Ascending aorta (tissue), 2 donors: ENCODE measurements at places on chromosomes 1 and 21. TPM values are rescaled to one million over a fixed set of nuclear protein-coding genes. Genes with fewer than 3 reads are reported as not detected.

CLCA2 gene
- total RNA-seq, result not detected

TMEM52 gene
- not detected for total RNA-seq

CATSPERE gene
- total RNA-seq, result not detected

RHD gene
- total RNA-seq, result not detected

LCE6A gene
- not detected for total RNA-seq

PWP2 gene
- total RNA-seq, result 2.7 TPM

LCE1B gene
- total RNA-seq, result not detected

LCE2C gene
- total RNA-seq, result not detected

S100A4 gene
- total RNA-seq, result 690 TPM

PGLYRP3 gene
- not detected for total RNA-seq

TMPRSS3 gene
- total RNA-seq, result not detected

CATSPER4 gene
- not detected for total RNA-seq

DNA sequence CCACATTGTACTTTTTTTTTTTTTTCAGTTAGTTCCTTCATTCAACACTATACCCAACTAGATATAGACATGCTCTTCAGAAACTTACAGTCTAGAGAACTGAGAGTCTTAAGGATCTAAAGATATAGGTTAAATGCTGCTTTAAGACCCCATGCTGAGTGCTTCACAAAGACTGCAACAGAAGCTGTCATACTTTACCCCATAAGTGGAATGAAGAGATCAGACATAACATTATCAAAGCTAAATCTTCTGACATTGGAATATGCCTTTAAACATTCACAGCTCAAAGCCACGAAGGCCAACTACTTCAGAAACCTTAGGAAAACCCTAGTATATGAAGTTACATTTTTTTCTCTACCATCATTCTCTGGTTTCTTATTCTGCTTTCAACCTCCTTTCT, 666.4 kb downstream of the KCNT2 start:
- H3K27me3 ChIP-seq, result no peaks in the 10 kb centered on the region
- H3K27ac ChIP-seq, result no peak overlapping the region
- DNase-seq, result no peak
- no peaks in the 10 kb centered on the region for H3K4me1 ChIP-seq
- no peaks in the 10 kb centered on the region for H3K36me3 ChIP-seq

DNA sequence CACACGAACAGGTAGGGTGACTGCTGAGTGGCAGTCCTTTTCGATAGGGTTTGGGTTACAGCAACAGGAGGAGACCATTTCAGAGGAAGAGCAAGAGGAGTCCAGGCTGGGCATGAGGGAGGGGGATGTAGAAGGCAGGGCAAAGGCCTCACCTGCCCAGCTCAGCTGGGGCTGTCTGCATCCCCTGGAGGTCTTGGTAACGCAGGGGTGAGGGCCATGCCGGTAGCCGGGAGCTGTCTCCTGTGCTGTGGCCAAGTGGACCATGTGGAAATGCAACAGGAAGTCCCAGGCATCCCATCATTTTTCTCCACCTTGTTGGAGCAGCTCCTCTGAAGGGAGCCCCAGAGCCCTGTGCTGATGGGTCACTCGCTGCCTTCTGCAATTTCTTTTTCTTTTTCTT, 105.4 kb upstream of the C1orf174 start:
- H3K36me3 ChIP-seq, result no peaks in the 10 kb centered on the region
- no peaks in the 10 kb centered on the region for H3K27me3 ChIP-seq
- no peak overlapping the region for H3K27ac ChIP-seq
- no peak for DNase-seq

DNA sequence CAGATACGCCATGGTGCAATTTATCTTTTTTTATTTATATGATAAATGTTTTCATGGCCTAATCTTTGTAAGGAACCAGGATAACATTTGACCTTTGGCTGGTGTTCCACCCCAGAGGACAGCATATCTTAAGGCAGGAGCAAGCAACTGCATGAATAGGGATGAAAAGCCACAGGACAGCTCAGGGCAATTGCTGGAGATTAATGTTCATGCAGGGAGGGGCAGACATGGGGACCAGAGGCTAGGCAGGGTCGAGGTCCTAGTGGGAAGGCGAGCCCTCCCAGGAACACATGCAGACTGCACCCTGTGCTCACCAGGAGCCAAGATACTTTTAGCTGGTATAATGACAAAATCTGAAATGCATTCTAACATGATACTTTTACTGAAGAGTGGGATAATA, 74.4 kb upstream of the HAO2 start:
- H3K36me3 ChIP-seq, result no peaks in the 10 kb centered on the region
- no peak overlapping the region for H3K27ac ChIP-seq
- no peak overlapping the region for H3K4me3 ChIP-seq
- no peaks in the 10 kb centered on the region for H3K4me1 ChIP-seq
- no peak for DNase-seq
- H3K27me3 ChIP-seq, result no peaks in the 10 kb centered on the region

- no peaks in the 10 kb centered on the region for H3K36me3 ChIP-seq
- no peaks in the 10 kb centered on the region for H3K4me1 ChIP-seq
- DNase-seq, result no peak
- H3K4me3 ChIP-seq, result no peak overlapping the region
Measured at GRCh38 chr1:154407198-154408091, 2.3 kb downstream of the IL6R start.

DNA sequence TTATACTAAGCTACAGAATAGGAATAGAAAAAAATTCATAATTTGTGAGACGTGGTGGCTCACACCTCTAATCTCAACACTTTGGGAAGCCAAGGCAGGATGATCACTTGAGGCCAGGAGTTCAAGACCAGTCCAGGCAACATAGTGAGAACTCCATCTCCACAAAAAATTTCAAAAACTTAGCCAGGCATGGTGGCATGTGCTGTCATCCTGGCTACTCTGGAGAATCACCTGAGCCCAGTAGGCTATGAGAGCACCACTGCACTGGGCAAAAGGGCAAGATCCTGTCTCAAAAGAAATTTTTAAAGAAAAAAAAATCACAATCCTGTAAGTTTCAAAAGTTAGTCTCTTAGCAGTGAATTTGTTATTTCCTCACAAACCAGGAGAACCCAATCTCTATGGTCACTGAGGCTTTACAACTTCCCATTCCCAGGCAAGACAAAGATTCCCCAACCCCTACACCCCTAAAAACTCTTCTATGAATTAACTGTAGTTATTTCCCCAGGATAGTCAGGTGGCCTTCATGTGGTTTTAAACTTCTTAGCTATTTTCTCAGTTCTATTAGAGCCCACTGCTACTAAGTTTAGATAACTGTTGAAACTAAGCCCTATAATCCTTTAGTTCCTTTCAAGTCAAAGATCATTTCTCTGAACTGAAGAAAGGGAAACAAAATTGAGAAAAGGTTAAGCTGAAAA, 74.5 kb downstream of the FOXJ3 start:
- H3K4me1 ChIP-seq, result peaks cover 16% of the 10 kb centered on the region
- no peaks in the 10 kb centered on the region for H3K27me3 ChIP-seq
- no peak for DNase-seq
- H3K27ac ChIP-seq, result no peak overlapping the region

DNA sequence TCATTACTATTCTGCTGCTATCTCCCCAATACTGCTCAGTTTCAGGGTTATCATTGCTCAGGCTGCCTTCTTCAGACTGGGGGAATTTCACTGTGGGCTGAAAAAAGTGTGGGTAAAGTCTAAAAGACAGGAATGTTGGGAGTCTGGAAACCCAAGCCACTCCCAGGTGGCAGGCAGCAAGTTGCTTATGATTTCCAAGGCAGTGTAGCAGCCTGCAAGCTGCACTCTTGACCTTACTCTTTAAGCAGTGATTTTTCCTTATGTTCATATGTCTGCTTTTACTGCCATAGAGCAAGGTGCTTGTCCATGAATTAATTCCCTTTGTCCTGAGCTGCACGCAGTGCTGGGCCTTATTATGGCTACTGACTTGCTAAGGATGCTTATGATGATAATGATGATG, 53.1 kb downstream of the PHC2 start:
- H3K27ac ChIP-seq, result no peak overlapping the region
- H3K4me3 ChIP-seq, result no peak overlapping the region
- H3K4me1 ChIP-seq, result no peaks in the 10 kb centered on the region
- DNase-seq, result no peak
- H3K36me3 ChIP-seq, result no peaks in the 10 kb centered on the region

DNA sequence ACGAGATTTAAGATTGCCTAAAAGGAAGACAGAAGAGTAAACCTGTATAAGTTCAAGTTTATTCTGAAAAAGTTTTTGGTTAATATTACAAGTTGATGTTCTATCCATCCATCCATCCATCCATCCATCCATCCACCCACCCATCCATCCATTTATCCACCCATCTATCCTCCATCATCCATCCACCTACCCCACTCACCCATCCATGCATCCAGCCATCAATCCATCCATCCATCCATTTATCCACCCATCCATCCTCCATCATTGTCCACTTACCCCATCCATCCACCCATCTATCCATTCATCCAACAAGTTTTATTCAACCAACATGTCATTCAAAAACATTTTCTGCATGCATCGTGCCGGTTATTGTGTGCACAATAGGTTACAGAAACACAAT, 89.3 kb downstream of the ZBTB18 start:
- no peaks in the 10 kb centered on the region for H3K4me1 ChIP-seq
- no peak overlapping the region for H3K27ac ChIP-seq
- no peak for DNase-seq

DNA sequence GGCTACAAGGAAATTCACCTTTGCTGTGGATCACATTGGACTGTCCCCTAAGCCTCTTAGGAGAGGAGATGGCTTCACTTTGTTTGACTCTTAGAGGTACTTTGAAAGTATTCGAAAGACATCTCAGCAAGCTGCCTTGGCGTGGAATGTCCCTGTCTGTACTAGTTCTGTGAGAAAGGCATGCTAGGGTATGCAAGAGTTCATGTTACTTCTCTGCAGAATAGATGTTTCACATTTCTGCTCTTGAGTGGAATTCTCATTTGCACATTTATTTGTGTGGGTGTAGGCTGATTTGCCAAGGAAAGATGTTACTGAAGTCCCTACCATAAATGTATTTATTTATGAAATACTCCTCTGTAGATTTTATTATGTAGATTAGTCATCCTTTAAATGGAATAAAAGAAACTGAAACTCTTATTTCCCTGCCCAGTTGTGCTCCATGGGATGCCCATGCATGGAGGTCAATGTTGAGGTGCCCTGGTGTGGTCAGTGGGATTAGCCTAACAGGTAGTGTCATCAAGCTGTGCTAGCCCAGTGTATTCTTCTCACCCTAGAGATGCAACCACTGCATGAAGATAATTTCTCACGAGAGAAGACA, 13.8 kb downstream of the MIA3 start:
- DNase-seq, result no peak
- no peak overlapping the region for H3K4me3 ChIP-seq
- peaks cover 28% of the 10 kb centered on the region for H3K36me3 ChIP-seq
- no peaks in the 10 kb centered on the region for H3K27me3 ChIP-seq
- H3K27ac ChIP-seq, result no peak overlapping the region

GRCh38 chr1:58574816-58575215, 2.2 kb downstream of the TACSTD2 start:
- peaks cover 8% of the 10 kb centered on the region for H3K4me1 ChIP-seq
- no peaks in the 10 kb centered on the region for H3K36me3 ChIP-seq
- no peak overlapping the region for H3K4me3 ChIP-seq
- no peak for DNase-seq

- no peaks in the 10 kb centered on the region for H3K27me3 ChIP-seq
- no peak overlapping the region for H3K4me3 ChIP-seq
- no peak overlapping the region for H3K27ac ChIP-seq
- DNase-seq, result peak; percentile 50
- no peaks in the 10 kb centered on the region for H3K4me1 ChIP-seq
Measured at GRCh38 chr1:30377230-30378002, 346.0 kb downstream of the MATN1 start.

GRCh38 chr1:109891930-109892329, 18.7 kb upstream of the CSF1 start:
- H3K27ac ChIP-seq, result no peak overlapping the region
- H3K4me3 ChIP-seq, result no peak overlapping the region
- no peak for DNase-seq
- H3K27me3 ChIP-seq, result no peaks in the 10 kb centered on the region
- H3K36me3 ChIP-seq, result no peaks in the 10 kb centered on the region

DNA sequence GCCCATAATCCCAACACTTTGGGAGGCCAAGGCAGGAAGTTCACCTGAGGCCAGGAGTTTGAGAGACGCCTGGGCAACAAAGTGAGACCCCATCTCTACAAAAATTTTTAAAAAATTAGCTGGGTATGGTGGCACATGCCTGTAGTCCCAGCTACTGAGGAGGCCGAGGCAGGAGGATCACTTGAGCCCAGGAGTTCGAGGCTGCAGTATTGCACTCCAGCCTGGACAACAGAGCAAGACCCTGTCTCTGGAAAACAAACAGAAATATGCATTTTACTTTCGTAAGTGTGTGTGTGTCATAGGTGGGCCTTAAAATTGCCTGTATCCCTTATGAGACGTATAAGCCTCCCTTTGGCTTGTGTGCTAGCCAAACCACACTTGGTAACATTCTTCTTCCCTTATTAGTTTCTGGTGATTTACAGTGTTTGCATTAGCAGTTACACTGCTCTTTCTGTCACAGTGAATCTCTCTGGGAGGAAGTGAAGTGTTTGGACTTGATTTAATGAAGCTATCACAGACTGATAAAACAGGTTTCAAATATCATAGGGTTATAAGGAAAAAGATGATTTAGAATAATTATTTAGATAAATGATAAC, 48.9 kb upstream of the KIF26B start:
- H3K27ac ChIP-seq, result no peak overlapping the region
- H3K4me1 ChIP-seq, result no peaks in the 10 kb centered on the region
- no peaks in the 10 kb centered on the region for H3K36me3 ChIP-seq
- H3K4me3 ChIP-seq, result no peak overlapping the region
- no peaks in the 10 kb centered on the region for H3K27me3 ChIP-seq
- DNase-seq, result no peak

- no peak for DNase-seq
- peak overlapping the region; percentile 50 for H3K27ac ChIP-seq
- H3K4me3 ChIP-seq, result peak overlapping the region; percentile 35
- peaks cover 3% of the 10 kb centered on the region for H3K4me1 ChIP-seq
Measured at GRCh38 chr1:66981679-66982078, 56.9 kb downstream of the MIER1 start.

DNA sequence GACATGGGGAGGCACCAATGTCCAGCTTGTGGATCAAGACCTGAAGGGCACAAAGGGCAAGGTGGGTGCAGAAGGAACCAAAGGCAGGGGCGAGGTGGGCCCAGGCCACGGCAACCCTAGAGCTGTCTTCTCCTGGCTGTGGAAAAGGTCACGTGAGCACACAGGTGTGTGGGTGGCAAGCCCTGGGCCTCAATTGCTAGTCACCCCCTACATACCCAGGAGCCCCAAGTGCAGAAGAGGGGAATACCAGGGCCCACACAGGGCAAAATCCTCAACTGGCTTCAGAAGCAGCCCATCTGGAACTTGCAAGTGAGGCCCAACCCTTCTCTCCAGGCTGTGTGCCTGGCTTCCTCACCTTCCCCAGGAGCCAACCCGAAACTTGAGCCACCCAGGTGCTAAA, 25.6 kb downstream of the ZBTB17 start:
- H3K27ac ChIP-seq, result peak overlapping the region; percentile 98
- H3K36me3 ChIP-seq, result peaks cover 29% of the 10 kb centered on the region
- no peak for DNase-seq
- peaks cover 66% of the 10 kb centered on the region for H3K4me1 ChIP-seq
- no peaks in the 10 kb centered on the region for H3K27me3 ChIP-seq
